NCI-H1930 (cell line): ENCODE measurements at places on chromosomes 6 and 20.

DNA sequence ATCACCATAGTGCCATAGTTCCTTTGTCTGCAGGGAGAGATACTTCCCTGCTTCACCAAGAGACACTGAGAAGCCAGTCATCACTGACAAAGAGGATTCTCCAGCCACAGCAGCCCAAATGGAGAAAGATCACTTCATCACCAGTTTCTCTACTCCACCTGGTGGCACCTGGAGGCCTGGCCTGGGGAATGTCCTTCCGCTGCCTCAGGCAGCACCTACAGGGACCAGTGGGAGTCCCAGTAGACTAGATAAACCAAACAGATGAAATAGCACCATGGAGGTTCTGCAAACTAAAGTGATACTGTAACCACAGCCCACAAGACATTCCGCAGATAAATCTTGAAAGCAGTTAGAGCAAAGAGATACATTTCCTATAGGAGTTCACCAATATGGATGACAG, 266.5 kb downstream of the C6orf118 start:
- DNase-seq: no peak

- no peak for DNase-seq
Observed at GRCh38 chr20:63664861-63665594, 6.9 kb downstream of the RTEL1 start.

- DNase-seq: no peak
Observed at GRCh38 chr6:150936021-150936555, 70.6 kb downstream of the MTHFD1L start.

GRCh38 chr6:151014404-151015100, 149.1 kb downstream of the MTHFD1L start:
- peak; percentile 38 for DNase-seq

- no peak for DNase-seq
Observed at GRCh38 chr6:1075444-1075843, 236.5 kb upstream of the FOXQ1 start.

- DNase-seq: no peak
Observed at GRCh38 chr20:39109933-39110818, 148.0 kb downstream of the DHX35 start.

GRCh38 chr20:62536871-62537401, 61.1 kb upstream of the GATA5 start:
- DNase-seq: no peak
